Mucosa of descending colon (tissue), 3 donors: ENCODE measurements at places on chromosomes 6 and 20.

DNA sequence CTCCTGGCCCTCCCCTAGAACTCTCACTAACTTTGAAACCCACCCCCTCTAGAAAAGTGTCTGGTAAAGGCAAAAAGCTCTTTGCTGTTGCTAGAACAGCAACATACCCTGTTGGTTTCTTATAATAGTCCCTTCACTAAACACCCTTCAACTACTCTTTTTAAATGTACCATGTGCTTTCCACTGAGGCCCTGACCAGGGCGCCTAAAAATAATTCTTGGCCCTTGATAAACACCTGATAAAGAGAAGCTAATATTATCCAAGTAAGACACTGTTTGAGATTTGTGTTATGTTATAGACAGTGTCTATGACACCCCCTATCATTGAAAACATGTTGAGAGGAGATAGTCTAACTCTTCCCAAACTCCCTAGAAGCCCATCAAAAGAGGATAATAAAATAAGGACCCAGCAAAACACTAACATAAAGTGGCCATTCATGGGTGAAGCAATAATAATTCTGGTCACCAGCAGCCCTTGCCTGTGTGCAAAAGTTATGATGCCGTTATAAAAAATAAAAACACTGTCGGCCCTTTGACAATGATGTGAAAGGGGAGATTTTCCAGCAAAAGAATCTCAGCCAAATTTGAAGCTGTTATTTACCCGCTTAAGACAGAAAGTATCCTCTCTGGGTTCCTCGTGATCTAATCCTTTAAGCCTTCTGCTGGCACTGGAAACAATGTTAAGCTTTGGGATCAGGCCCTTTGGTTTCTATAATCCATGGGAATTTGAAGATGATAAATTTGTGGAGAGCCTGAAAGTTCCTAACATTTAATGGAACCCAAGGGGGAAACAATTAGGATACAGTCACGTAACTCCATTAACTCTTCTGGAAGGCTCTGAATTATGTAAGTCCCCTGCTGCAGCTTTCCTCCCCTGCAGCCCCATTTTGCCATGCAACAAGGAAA, 122.6 kb upstream of the PLCB4 start:
- DNase-seq: peak; percentile 12

GRCh38 chr6:149360536-149360935, 39.5 kb upstream of the SUMO4 start:
- no peak for DNase-seq

GRCh38 chr6:128822271-128822670, 60.7 kb upstream of the LAMA2 start:
- DNase-seq: no peak

- DNase-seq: no peak
Observed at GRCh38 chr20:1808101-1808500, 87.1 kb upstream of the SIRPA start.

DNA sequence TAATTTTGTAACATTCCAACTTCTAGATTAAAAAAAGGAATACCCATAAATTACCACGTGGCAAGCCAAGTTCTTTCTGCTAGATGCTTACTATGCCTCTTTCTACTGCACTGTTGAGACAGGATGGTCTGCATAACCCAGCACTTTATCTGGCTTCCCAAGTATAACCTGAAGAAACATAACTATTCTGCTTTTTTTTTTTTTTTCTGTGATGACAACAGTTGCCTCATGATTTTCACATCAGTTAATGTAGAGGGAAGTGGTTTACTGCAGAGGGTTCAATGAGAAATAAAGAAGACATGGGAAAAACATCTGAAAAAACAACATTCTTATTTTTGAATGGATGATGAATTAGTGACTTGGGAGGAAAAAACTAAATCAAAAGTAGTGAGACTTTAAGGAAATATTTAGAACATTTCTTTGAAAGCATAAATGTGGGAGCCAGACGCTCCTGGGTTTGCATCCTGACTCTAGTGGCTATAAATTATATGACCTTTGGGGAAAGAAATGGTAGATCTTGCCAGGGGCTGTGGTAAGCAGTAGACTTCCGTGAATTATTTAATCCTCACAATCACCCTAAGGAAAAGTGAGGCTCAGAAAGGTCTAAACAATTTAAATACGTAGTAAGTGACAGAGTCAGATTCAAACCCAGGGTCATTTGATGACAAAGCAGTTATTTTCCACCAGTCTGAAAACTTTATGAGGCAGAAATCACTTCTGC, 230.7 kb downstream of the PHACTR1 start:
- DNase-seq: no peak

DNA sequence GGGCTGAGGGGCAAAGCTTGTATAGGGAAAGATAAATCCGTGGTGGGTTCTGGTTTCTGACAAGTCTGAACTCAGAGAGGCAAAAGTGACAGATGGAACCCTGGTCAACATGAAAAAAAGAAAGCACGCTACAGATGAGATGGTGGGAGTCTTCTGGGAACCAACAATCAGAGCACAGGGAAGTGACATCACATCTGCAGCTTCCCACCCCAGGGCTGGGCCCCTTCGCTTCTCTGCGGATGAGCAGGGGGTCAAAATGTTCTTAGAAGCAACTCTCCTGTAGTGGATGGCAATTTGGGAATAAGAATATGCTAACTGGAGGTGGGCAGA, 129.2 kb upstream of the AKAP12 start:
- DNase-seq: no peak

GRCh38 chr20:60352596-60352995, 394.4 kb downstream of the CDH26 start:
- no peak for DNase-seq

DNA sequence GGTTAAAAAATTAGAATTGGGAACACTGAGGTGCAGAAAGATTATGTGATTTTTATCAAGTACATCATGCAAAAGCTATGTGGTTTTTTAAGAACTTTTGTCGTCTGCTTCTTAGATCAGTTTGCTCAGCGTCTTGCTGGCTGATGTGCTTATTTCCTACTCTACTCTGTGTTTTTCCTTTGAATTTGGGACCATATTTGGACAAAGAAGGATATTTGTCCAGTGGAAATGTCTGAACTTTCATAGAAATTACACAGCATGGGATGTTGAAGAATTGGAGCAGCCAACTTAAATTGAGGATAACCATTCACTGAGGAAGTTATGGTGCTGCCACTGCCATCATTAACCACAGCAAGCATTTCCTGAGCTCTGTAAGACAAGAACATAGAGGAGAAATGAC, 252.8 kb upstream of the HS3ST5 start:
- DNase-seq: no peak

GRCh38 chr20:46400828-46401477, 5.5 kb downstream of the ELMO2 start:
- DNase-seq: no peak

- no peak for DNase-seq
Observed at GRCh38 chr20:5552154-5552553, 198.0 kb upstream of the SHLD1 start.

DNA sequence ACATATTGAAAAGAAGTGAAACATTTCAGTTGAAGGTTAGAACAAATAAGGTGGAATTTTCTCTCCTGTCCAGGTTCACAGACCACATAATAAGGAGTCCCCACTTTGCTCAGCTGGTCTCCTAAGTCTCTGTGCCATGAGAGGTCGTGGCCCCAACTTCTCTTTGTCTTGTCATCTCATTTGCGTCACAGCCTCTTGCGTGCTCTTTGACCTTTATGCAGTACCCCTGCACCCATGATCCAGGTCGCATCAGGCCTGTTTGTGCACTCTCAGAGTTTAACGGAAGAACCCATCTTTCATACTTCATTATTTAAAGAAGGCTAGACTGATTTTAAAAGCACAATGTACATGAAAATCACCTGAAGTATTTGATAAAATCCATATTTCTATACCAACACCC, 110.4 kb upstream of the BMP2 start:
- no peak for DNase-seq

GRCh38 chr6:33481192-33481591, 26.8 kb downstream of the ZBTB9 start:
- no peak for DNase-seq

- no peak for DNase-seq
Observed at GRCh38 chr20:8909596-8909995, 159.3 kb upstream of the PLCB4 start.

GRCh38 chr6:142047934-142048592, 84.7 kb upstream of the GJE1 start:
- no peak for DNase-seq

DNA sequence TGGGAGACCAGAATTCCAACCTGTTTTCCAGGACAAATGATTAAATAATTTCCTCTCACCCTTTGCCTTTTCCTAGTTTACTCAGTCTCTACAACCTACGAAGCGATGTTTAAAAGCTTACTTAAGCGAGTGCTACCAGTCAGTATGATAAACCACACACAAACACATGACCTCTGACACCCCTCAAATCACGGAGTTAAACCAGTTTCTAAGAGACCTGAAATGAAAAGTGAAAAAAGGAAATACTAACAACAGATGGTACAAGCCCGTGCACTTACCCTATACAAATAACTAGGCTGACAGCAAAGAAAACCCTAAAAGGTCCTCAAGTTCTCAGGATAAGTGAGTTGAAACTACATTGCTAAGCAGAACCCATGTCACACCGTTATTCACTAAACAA, 7.7 kb downstream of the TNFRSF21 start:
- no peak for DNase-seq

GRCh38 chr6:64010010-64010409, 374.4 kb downstream of the PHF3 start:
- DNase-seq: no peak

DNA sequence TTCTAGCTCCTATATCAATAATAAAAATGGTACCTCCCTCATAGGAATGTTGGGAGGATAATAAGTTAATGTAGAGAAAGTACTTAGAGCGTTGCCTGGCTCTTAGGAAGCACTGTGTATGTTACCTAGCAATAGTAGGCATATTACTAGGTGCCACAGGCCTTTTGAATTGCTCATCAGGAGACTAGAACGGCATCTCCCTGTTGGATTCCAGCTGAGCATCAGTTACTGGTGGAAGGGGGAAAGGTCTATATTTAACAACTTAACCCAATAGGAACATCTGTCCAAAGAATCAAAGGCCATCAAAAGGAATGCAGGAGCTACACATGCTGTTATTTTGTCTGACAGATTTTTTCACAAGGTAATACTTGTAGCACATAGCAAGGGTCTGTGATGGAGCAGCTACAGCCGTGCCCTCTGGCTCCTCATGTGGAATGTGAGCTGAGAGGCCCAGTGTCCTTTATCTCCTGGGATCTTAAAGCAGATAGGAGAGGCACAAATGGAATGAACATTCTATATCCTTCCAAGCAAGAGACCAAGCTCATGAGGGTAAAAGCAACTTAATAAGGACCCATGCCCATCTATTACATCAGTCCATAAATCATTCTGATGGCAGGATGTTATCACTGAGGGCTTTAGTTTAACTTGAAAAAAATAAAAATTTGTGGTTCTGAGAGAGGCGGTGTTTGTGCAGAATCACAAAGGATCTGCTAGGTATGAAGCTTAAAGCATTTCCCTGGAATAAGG, 184.9 kb upstream of the LAMP5 start:
- no peak for DNase-seq

DNA sequence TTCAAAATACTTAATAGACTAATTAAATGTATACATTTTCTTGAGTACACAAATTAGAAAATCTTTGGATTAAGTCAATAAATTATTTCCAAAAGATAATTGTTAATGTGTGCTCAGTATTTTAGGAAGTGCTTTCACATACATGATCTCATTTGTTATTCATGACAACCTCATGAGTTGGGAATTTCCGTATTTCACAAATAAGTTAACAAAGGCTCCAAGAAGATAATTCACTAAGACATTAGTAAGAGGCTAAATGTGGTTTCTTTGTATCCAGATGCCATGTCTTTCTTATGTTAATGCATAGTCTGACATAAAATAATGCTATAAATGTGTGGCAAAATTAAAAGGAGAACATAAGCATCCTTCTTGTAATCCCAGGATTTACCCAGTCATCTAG, 79.5 kb upstream of the TCF21 start:
- no peak for DNase-seq

GRCh38 chr6:81938014-81938856, 185.8 kb upstream of the TENT5A start:
- peak; percentile 25 for DNase-seq

GRCh38 chr20:58749979-58750378, 57.4 kb downstream of the NPEPL1 start:
- no peak for DNase-seq

GRCh38 chr6:111027219-111027618, 45.4 kb downstream of the RPF2 start:
- no peak for DNase-seq
